ENCODE measurements at places on chromosomes 2 and 18. TPM values are rescaled to one million over a fixed set of nuclear protein-coding genes. Genes with fewer than 3 reads are reported as not detected.

Gene STARD6
- 0.20 TPM for polyA plus RNA-seq

Gene CPO
- polyA plus RNA-seq, result 1.2 TPM

Gene OTOS
- polyA plus RNA-seq, result 0.31 TPM

Gene CAVIN2
- polyA plus RNA-seq, result 43.0 TPM

Gene DNAH6
- polyA plus RNA-seq, result 2.4 TPM

Gene TLX2
- 0.26 TPM for polyA plus RNA-seq

Gene CD8B2
- polyA plus RNA-seq, result 0.29 TPM

Gene GAL3ST2
- 0.56 TPM for polyA plus RNA-seq

Gene EHBP1
- 43.1 TPM for polyA plus RNA-seq

Gene TTLL4
- polyA plus RNA-seq, result 31.1 TPM

Gene RAB17
- polyA plus RNA-seq, result 15.0 TPM

Data from right renal pelvis (tissue), 4 donors.